CD4-positive, alpha-beta T cell treated with Interleukin-6 at 100 ng/mL for 8 hours (primary cell): ENCODE measurements at places on chromosomes 4 and X.

- no peak for DNase-seq
These were observed 180.8 kb downstream of the SPRY1 start for GRCh38 chr4:123577225-123577906.

- DNase-seq: no peak
These were observed 59.1 kb downstream of the SCD5 start for GRCh38 chr4:82739287-82740190.

- DNase-seq: no peak
These were observed 27.8 kb upstream of the SMIM10 start for GRCh38 chrX:134963041-134963440.

GRCh38 chr4:1994938-1995337 is 13.8 kb downstream of the NELFA start:
- DNase-seq: no peak

DNA sequence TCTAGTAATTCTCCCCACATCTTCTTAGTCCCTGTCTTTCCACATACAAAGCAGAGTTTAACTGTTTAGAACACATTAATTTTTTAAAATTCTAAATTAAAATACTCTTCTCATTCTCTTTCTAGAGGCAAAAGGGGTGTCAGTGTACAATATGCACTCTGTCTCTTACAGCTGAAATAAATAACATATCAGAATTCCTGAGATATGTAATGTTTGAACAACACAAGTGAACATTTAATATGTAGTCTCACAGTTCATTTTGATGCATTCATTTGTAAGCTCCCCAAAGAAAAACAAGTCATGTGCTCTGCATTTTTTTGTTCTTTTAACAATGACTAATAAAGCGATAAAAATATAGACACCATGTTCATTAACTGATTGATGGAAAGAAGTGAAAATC is 19.7 kb upstream of the SULT1B1 start:
- DNase-seq: no peak

DNA sequence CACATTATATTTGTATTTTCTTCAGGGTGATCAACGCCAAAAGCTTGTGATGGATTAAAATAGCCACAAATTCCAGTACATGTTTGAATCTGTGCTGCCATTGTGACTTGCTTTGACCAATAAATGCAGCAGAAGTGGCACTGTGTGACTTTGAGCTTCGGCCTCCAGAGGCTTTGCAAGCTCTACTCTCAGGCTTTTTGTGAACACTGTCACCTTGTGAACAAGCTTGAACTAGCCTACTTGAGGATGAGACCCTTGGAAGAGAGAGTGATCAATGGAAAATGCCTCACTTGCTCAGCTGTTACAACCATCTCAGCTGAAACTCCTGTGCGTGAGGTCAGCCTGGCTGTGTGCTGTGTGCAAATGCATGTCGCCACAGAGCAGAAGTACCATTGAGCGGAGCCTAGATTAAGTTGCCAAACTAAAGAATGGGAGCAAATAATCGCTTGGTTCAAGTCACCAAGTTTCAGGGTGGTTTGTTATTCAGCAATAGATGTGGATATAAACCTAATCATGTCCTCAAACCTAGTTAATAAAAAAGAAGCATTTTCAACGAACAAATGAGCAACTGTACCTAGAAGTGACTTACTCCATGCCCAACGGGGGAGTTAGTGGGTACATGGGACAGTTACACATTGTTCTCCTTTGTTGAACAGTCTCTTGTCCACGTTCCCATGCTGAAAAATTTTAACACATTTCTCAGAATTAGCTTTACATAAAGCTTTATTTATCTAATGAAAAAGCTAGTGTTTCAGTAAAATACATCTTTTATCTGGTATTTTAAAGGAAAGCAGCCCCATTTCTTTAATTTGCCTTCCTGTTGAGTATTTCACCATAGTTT is 23.5 kb downstream of the NOA1 start:
- no peak for DNase-seq

GRCh38 chrX:129653971-129654651 is 645 bp downstream of the APLN start:
- DNase-seq: no peak

GRCh38 chrX:101385026-101385684 is 836 bp downstream of the BTK start:
- DNase-seq: no peak

DNA sequence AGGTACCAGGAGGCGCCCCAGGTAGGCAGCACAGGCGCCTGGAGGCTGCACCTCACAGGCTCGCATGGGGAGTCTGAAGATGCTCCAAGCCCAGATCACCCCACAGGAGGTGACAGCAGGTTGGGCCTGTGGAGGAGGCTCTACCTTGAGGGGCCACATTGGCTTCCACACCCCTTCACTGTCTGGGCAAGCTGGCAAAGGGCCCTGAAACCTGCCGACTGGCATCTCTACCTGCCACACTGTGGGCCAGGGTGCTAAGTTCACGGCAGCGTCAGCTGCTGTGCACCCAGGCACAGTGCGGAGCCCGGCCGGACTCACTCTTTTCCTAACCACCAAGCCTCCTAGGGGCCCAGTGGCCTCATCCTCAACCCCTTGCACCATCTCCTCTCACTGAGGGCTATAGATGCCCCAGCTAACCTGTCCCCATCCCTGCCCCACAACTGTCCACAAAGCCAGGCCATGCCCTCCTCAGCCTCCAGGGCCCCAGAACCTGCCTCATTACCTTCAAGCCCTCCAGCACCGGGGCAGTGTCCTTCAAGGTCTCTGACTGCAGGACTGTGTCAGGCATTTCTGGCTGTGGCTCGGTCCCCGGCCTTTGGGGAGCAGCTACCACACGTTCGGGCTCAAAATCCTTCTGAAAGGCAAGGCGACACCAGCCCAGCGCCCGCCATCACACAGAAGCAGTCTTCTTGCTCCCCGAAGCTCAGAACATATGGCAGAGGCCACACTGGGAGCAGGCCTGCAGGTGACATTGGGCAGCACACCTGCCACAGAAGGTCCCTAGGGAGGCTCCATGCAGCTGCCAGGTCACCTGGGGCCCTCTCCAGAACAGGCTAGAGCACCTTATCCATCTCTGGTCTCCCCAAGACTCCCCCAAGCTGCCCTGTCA is 28.8 kb downstream of the FGFR3 start:
- DNase-seq: no peak

GRCh38 chr4:108620933-108621905 is 843 bp downstream of the RPL34 start:
- no peak for DNase-seq

GRCh38 chr4:119659576-119659975 is 31.0 kb upstream of the PDE5A start:
- DNase-seq: no peak

- DNase-seq: no peak
These were observed 1.2 kb upstream of the PLAC8 start for GRCh38 chr4:83115656-83116285.

GRCh38 chr4:123996718-123997510 is 600.3 kb downstream of the SPRY1 start:
- no peak for DNase-seq

GRCh38 chrX:154140742-154141141 is 3.3 kb upstream of the OPN1LW start:
- no peak for DNase-seq

- DNase-seq: no peak
These were observed 99.6 kb upstream of the CCSER1 start for GRCh38 chr4:90027565-90027964.

DNA sequence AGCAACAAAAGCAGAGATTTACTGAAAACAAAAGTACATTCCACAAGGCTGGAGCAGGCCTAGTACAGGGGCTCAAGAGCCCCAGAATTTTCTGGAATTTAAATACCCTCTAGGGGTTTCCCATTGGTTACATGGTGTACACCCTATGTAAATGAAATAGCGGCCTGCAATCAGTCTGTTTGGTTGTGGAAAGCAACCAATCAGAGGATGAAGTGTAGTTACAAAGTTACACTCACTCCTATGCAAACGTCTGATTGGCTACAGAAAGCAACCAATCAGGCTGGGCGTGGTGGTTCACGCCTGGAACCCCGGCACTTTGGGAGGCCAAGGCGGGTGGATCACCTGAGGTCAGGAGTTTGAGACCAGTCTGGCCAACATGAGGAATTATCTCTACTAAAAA is 13.8 kb upstream of the TXLNG start:
- no peak for DNase-seq

DNA sequence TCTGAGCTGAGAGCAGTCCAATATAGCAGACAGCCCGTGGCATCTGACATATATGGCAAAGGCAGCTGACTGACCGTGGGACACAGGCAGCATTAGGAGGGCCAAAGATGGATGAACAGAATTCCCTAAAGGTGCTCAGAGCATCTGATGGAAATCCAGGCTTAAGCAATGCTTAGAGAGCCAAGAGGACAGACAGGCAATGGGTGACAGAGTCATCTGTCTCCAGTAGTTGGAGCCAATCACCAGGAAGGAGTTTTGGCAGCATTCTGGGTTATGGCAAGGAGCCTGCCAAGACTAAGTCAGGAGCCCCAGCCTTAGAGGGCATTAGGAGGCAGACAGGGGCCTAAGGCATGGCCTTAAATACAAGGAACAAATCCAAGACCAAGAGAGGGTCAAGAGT is 153.3 kb upstream of the USP9X start:
- no peak for DNase-seq

DNA sequence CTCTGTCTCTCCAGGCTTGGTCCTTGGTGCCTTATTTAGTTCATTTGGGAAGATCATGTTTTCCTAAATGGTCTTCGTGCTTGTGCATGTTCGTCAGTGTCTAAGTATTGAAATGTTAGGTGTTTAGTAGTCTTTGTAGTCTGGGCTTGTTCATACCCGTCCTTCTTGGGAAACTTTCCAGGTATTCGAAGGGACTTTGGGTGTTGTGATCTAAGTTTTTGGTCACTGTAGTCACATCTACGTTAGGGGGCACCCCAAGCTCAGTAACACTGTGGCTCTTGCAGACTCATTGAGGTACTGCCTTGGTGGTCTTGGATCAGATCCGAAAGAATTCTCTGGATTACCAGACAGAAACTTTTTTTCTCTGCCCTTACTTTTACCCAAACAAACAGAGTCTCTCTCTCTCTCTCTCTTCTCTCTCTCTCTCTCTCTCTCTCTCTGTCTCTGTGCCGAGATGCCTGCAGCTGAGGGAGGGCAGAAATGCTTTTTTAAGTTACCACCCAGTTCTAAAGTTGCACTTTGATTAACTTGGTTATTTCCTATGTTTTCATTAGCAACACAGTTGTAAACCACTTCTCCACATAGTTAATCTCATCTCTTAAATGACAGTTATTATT is 67.6 kb upstream of the SLC7A3 start:
- DNase-seq: no peak

DNA sequence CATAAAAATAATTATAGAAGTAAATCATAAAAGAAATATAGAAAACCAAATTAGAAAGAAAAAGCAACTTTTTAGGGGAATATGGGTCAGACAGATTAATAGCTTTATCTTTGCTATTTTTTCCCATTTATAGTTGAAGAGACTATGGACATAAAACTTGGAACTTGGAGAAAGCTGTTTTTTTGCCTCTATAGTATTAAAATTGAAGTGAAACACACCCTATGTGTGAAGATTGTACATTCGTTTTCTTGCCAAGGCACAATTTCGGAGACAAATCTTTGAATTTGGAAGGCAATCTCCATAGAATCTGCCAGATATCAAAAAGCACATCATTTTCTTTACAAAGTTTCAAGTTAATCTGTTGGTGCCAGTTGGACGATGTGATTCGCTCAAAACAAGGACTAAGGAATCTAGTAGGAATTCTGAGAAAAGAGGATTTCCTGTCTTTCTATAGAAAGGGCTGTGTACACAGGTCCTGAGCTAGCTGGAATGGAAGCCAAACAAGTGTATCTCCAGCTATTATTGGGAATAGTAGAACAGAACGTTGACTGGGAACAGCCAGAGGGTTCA is 156.3 kb downstream of the SLC7A11 start:
- no peak for DNase-seq

GRCh38 chr4:6177587-6178197 is 22.7 kb downstream of the JAKMIP1 start:
- DNase-seq: peak; percentile 48

- DNase-seq: no peak
These were observed 486.4 kb upstream of the RPS6KA3 start for GRCh38 chrX:20753076-20753475.

DNA sequence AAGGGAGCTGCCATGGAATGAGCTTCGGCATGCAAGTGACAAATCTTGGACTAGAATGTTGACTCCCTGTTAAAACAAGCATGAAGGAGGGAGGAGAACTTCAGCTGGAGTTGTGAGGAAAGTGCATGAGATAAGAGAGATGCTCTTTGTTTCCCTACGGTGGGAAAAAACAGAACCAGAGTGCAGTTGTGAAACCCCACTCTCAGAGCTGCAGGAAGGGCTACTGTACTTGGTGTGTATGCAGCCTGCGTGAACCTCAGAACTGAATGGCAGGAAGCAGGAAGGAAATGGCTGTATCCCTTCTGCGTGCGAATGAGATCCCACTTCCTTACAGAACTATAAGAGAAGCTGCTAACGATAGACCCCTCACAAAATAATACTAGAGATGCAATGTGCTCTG is 57.2 kb downstream of the EGF start:
- DNase-seq: no peak
